ENCODE measurements at places on chromosomes 2 and 18.

GRCh38 chr2:171524018-171524401 is 1.7 kb downstream of the CYBRD1 start:
- DNase-seq: no peak

GRCh38 chr2:43165378-43166069 is 60.9 kb downstream of the ZFP36L2 start:
- DNase-seq: peak; percentile 17

DNA sequence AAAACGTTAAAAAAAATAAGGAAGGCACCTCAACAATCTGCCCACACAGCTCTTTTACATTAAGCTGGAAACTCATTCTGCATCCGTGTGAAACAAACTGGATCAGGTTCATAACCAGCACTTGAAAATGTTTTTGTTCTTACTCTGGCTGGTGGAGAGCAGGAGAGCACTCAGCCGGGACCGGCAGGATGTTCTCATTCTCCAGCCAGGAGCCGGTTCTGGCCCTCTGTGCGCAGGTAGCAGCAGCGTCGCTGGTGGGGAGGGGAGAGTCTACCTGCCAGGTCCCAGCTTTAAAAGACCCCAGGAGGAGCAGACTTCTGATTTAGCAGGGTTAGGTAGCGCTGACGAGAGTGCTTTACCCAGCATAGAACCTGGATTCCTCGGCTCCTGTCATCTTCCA is 834.9 kb upstream of the SALL3 start:
- DNase-seq: no peak

- DNase-seq: peak; percentile 2
These were observed 353.9 kb upstream of the SPHKAP start for GRCh38 chr2:228535396-228535795.

GRCh38 chr2:128492966-128493811 is 174.5 kb upstream of the HS6ST1 start:
- DNase-seq: no peak

DNA sequence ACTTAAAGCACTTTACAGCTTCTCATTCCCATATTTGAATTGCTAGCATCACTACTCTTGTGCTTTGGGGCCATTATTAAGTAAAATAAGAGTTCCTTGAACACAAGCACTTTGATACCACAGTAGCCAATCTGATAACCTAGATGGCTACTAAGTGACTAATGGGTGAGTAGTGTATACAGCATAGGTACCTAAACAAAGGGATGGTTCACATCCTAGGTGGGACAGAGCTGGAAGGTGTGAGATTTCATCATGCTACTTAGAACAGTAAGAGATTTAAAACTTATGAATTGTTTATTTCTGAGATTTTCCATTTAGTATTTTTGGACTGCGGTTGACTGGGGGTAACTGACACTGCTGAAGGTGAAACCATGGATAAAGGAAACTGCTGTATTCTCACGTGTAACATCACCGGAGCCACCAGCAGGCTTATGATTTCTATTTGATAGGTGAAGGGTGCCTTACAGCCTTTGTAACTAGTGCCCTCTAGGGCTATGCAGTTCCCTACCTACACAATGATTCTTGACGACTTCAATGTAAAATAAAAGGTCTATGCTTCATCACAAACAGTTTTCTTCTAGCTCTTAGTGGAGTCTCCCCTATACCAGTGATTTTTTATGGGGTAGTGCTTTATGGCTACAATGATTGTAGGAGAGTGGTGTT is 22.1 kb upstream of the CRIM1 start:
- peak; percentile 33 for DNase-seq

DNA sequence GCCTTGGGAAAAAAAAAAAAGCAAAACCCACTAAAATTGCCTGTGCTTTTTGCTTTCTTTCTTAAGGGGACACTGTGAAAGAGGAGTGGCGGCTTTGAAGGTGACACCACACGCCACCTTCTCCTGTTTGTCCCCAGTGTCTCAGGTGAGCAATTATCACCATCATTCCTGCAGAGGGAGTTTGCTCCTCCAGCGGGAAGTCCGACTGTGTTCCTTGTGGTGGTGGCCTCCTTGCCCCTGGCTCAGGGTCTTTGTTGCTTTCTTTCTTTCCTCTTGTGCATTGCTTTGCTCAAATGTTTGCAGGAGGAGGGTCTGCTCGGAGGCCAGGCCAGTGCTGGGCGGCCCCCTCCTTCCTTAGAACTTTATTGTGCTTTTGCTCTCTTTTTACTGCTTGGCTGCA is 164.3 kb upstream of the CXCR4 start:
- DNase-seq: no peak

DNA sequence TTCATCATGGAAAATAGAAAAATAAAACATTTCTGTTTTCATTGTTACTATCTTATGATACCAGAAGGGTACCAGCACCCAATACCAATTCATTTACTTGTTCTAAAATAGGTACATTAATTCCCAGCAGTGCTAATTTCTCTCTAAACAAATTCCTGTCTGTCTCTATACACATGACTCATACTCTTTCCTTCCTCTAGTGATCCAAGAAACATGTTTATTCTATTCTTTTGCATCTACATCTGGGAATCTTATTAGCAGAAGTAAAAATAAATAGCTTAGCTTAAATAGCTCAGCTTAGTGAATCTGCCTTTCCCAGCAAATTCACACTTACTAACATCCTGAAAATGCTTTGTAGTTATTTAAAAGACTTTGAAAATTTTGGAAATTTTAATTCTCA is 84.5 kb upstream of the MAPRE2 start:
- no peak for DNase-seq

DNA sequence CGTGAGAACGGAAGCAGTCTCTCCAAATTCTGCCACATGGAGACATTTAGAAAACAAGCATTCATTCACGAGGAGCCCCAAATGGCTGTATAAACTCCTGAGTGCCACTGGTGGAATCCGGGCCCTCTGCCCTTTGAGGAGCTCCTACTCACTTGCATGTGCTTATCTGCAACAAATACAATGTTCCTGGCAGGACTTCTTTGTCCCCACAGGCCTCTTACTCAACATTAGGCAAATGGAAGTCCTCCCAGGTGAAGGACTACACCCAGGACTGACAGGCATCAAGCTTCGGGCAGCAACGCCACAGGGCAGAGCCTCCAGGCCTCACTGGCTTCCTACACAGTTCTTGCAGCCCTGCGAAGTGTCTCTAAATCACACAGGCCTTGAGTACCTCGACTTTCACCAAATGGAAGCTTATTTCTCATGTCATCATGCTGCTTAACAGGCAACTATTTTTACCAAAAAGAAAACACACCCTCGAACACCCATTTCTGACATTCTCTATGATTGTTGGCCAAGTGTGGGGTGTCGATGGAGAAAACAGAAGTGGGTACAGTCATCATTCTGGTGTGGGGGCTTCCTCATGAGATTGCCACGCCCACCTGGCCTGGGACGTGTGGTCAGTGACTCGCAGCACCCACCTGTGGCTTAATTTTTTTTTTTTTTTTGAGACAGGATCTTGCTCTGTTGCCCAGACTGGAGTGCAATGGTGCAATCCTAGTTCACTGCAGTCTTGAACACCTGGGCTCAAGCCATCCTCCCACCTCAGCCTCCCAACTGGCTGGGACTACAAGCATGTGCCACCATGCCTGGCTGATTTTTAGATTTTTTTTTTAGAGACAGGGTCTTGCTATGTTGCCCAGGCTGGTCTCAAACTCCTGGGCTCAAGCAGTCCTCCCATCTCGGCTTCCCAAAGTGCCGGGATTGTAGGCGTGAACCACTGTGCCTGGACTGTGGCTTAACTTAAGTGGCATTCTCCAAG is 186.8 kb upstream of the GLI2 start:
- no peak for DNase-seq

GRCh38 chr2:74235041-74235440 is 36.6 kb downstream of the MTHFD2 start:
- DNase-seq: no peak

DNA sequence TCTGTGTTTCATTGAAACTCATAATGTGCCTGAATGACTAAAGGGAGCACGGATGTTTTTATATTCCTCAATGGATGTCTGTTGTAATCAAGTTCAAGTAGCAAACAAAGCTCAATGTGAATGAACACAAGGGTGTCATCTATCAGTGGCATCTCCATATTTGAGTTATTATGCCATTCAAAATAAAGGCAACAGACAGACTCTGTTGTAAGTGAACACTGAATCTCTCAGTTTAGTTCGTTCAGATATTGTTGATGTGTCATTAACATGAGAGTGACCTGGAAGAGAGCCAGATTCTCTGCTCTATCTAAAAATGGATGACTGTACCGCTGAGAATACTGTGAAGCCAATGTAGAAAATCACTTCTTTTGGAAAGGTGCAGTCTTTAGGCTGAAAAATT is 118.7 kb downstream of the NUP35 start:
- peak; percentile 68 for DNase-seq

DNA sequence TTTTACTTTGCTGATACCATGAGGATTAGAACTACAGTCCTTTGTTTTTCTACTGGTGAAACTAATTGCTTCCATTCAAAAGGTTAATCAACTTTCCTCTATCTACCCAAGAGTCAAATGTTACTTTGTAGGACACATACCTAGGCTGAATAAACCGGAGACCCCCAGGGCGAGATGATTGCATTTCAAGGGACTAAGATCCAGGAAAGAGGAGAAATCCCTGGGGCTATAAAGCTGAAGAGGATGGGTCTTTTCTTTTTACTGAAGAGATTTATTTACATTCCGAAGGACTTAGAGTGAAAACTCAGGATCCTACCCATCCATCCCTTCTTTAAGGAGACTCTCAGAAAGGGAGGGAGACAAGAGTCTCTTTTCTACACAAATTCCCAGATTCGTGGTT is 331.9 kb downstream of the CDH19 start:
- no peak for DNase-seq

GRCh38 chr2:240134956-240135520 is 1.1 kb downstream of the COPS9 start:
- DNase-seq: no peak

DNA sequence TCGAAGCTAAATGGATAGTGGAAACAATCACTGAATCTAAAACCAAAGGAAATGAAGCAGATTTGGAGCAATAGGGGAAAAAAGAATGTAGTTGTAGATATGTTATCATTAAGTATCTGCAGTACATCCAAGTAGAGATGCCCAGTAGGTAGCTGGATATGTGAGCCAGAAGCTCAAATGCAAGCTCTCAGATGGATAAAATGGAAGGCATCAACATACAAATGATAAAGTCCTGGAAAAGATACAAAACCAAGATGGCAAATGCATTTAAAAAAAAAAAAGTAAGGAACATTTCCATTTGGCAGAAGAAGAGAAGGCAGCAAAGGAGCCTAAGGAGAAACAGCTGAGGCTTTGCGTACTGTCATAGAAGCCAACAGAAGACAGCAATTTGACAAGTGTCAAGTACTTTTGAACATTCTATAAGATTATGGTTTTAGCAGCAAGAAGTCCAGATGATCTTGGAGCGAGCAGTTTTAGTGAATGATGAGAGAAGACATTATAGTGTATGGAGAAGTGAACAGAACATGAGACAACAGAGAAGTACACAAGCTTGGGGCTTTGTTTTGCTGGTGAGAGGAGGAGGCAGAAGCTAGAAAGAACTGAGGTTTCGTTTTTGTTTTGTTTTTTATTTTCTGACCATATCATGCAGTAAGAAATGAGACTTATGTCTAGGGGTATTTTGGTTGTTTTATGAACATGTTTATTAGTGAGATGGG is 18.3 kb downstream of the ROCK2 start:
- DNase-seq: no peak

- DNase-seq: no peak
These were observed 33.2 kb upstream of the FOSL2 start for GRCh38 chr2:28359222-28360057.

- DNase-seq: no peak
These were observed 573.7 kb upstream of the POU3F3 start for GRCh38 chr2:104280216-104280615.

DNA sequence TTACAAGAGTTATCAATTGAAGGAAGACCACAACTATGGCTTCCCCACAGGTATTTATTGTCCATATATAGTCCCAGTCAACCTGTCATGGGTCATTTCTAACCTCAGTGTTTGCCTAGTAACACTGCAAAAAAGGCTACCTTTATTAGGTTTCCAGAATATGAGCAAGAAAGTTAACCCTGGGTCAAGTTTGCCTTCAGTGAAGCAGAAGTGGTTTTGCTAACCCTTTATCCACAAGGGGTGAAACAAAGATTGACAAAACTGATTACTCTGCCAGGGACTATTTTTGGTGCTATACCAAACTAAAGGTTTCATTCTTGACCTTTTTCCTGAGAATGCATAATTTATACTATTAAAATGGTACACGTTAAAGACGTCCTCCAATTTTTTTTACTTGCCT is 28.8 kb downstream of the SP100 start:
- no peak for DNase-seq

DNA sequence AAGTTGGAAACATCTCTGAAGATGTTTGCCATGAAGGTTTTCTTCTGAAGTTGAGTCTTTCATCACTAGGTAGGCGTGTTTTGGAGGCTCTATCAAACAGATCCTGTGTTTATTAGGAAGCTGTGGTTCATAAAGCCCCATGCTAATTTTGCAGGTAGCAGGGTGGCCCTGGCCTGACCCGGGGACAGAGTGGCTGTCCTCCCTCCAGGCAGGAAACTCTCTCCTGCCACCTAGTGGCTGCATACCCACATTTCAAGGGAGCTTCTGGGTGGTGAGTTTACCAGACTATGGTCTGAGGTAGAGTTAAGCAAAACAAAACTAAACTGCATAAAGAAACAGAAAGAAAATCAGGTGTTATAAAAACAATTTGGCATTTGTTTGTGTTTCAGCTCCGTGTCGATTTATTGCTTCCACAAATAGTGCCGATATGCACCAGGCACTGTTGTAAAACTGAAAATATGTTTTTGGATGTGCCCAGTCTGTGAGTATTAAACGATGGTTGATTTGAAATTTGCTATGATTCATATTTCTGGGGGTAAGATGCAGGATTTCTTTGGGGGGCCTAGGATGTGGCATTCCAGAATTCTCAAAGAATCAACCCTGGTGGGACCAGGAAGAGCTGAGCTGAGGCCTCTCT is 26.0 kb upstream of the IL37 start:
- DNase-seq: peak; percentile 74

- DNase-seq: no peak
These were observed 41.6 kb downstream of the MEMO1 start for GRCh38 chr2:31969178-31969577.

DNA sequence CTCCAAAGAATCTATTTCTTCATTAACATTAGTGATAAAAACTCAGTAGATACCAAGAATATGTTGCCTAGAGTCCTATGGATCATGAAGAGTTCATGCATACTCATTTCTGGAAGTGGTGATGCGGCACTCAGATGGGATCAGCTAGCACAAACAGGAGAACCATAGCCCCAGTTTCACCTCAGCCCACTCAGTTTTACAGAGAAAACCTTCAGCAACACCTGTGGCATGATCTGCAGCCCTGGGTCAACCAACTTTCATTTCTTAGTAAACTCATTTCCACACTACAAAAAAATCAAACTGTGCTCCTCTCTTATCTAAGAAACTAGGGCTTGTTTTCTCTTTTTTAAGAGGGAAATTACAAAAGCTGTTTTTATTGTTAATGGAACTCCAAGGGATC is 569.4 kb downstream of the CCDC85A start:
- no peak for DNase-seq
